T-helper 2 cell treated with Interferon-gamma antibody and Interleukin-4, amounts not matched to agents 5 μg/mL and 100 μg/mL, for 36 hours (primary cell): ENCODE measurements at places on chromosomes 2 and 18.

GRCh38 chr2:233821196-233821595, 33.1 kb downstream of the HJURP start:
- no peak for DNase-seq

- no peak for DNase-seq
These were observed 1098.9 kb upstream of the CHAC2 start for GRCh38 chr2:52668724-52669123.

DNA sequence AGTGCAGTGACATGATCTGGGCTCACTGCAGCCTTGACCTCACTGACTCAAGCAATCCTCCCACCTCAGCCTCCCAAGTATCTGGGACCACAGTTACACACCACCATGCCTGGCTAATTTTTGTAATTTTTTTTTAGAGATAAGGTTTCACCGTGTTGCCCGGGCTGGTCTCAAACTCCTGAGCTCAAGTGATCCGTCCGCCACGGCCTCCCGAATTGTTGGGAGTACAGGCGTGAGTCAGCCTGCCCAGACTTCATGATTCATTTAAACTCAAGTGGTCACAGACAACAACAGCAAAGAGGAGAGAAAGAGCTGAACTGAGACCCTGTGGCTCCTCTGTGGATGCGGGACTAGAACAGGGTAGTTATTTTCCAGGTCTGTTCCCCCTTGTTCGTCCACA, 83.0 kb downstream of the TSHZ1 start:
- no peak for DNase-seq

DNA sequence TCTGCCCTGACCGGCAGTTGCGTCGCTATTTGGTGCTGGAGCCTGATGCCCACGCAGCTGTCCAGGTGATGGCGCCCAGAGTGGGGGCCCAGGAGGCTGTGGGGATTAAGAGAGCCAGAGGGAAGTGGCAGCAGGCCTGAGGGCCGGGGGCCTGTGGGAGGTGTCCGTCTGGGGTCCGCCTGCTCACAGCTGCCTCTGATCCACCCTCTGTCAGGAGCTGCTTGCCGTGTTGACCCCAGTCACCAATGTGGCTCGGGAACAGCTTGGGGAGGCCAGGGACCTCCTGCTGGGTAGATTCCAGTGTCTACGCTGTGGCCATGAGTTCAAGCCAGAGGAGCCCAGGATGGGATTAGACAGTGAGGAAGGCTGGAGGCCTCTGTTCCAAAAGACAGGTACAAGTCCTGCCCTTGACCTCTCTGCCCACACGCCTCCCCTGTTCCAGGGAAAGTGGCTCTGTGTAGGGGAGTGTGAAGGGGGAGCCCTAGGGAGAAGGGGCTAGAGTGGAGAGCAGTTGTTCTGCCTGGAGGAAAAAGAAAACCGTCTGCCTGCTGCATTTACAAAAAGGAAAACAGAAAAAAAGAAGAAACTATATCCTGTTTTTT, 11.6 kb downstream of the STK11IP start:
- DNase-seq, result no peak

DNA sequence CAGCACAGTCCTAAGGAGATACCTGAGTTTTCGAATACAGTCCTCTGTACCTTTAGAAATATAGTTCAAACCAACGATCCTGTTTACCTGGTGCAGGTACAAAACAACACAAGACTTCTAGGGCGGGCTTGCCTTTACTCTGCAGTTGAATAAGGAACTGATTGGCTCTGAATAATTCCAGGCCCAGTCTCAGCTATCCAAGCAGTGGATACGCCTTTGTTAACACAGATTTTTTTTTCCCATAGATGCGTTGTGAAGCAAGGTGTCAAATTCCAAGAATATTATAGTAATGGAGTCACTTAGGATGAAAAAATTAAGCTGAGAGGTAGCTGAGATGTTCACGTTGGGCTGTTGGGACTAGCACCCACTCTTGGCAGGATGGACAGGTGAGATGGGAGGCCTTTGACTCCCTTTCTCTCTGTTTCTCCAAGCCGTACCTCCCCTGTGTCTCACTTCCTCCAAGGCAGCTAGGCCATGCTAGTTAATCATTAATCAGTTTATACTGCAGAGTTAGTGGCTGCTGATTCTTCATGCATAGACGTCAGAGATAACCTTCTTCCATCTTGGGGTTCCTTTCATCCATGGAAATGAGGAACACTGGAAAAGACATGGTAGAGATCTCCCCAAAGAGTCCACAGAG, 380.8 kb upstream of the ACVR2A start:
- no peak for DNase-seq
